ENCODE measurements at places on chromosomes 13 and 19.
A peak's percentile ranks its signal among the peaks of the same experiment; 100 is the strongest.

DNA sequence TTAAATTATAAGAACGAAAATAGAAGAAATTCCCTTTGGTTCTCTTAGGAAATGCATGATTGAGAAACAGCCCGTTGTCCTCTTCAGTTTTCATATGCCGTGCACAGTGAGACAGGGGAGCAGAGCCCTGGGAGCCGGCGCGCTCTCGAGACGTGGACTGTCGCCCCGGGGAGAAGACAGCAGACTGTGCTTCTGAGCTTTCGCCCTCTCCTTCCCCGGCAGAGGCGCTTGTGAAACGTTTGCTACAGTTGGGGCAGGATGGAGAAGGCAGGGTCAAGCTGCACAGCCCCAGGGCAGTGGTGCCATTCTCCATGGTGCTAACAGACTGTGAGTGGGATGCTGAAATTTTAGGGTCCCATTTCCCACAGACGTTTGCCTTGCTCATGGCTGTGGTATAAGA, 192.2 kb upstream of the KL start:
- no peak for DNase-seq

GRCh38 chr19:12933287-12934072, at the start of gene FARSA:
FARSA (minus strand) TSS chr19:12933711; CDS start chr19:12933696, 15 bp downstream.
- DNase-seq = peak; percentile 97

DNA sequence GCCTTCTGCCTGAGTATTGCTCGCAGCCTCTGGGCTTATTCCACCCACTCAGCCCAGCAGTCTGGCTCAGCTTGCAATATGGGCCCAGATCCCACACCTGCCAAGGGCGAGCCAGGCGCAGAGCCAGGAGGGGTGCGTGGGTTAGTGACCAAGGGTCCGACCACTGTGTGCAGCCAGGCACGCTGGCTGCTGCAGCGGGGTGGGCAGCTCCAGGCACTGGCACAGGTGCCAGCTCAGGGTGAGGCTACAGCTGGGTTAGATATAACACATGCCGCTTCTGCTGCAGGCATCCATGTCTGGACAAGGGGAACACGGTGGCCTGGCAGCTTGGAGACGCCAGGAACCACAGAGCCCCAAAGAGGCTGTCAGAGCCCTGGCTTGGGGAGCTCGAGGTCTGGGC, 12.6 kb upstream of the URAD start:
- DNase-seq = no peak

DNA sequence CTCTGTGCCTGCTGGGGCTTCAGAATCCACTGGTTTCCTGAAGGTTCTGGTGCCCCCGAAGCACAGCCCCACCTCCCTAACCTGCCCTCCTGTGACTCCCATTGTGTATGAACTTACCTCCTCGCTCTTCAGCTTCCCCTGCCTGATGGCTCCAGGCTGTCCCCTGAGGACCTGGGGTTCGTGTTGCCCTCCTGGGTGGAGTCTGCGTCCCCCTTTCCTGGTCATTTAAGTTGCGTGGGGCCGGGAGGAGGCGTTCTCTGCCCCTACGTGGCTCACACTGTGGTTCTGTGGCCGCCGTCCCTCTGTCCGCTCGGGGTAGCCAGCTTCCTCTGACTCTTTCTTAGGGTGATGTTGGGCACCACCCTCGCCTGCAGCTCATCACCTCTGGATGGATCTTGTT, 13.9 kb downstream of the TFDP1 start:
- DNase-seq = no peak

DNA sequence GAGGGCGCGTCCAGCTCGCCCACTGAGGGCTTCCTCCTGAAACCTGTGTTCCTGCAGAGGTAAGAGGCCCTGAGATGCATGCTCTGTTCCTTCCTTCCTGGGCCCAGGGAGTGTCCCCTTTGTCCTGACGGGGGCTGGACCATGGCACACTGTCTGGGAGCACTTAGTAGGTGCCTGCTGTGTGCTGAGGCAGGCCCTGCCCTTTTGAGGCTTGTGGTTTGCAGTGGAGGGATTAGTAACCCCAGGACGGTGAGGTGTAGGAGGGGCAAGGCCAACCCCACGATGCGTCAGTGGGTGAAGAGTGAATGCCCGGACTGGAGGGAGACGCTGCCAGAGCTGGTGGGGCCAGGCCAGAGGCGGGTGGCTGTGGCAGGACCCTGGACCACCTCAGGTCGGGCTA, 11.2 kb upstream of the F2RL3 start:
- DNase-seq = no peak

GRCh38 chr19:17107546-17108452, 32.2 kb downstream of the MYO9B start:
- peak; percentile 82 for DNase-seq

DNA sequence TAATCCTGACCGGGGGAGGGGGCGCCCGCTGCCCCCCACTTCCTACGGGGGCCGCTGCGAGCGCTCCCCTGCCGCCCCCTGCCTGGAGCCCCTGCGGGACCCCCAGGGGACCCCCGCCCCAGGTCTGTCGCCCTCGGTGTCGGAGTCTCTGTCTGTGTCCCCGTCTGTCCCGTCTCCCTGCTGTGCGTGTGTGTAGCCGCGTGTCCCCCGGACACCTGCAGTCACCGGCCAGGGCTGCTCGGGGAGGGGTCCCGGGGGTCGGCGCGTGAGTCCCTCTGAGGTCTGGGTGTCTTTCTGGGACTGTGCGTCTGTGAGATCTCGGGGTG, 7.7 kb upstream of the NFIC start:
- DNase-seq = no peak
